ENCODE measurements at places on chromosomes 4 and X.

DNA sequence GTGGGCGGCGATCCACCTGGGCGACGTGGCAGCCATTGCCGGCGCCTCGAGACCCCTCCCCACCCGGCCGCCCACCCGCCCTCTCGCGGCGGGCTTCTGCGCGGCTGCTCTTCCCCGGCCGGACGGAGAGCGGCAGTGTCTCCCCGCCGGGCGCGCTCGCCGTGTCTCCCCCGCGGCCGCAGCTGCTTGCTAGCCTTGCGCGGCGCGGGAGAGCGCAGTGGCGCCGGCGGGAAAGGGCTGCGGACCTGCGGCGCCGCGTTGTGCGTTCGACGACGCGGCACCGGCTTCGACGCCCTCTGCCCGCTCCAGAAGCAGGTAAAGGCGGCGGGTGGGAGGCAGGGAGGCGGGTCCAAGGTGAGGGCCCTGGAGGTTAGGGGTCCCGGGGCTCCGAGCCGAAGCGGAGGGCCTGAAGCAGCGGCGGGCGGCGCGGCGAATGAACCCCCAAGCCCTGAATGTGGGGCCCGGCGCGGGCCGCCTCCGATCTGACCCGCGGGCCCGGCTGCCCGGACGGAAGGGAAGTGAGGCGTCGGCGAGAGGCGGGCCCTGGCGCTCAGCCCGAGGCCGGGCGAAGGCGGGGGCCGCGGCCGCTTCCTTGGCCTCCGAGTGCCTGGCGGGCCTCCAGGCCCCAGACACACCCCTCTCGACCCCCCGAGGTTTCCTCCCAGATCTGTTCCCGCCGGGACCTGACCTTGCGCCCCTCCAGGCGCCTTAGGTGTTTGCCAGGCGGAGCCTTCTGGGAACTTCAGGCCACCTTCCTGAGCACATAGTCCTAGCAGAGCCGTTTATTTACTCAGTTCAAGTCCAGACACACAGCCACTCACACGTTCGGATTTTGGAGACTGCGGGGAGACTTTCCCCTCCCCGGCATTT lies at the start of gene N4BP2:
N4BP2 (plus strand) TSS at position 135 of the 870 bp plus-strand sequence. CDS start 40,491 bp downstream, outside the sequence.
- peak; percentile 21 for DNase-seq

- no peak for DNase-seq
These were observed 63.8 kb upstream of the ATOH1 start for GRCh38 chr4:93764639-93765246.

DNA sequence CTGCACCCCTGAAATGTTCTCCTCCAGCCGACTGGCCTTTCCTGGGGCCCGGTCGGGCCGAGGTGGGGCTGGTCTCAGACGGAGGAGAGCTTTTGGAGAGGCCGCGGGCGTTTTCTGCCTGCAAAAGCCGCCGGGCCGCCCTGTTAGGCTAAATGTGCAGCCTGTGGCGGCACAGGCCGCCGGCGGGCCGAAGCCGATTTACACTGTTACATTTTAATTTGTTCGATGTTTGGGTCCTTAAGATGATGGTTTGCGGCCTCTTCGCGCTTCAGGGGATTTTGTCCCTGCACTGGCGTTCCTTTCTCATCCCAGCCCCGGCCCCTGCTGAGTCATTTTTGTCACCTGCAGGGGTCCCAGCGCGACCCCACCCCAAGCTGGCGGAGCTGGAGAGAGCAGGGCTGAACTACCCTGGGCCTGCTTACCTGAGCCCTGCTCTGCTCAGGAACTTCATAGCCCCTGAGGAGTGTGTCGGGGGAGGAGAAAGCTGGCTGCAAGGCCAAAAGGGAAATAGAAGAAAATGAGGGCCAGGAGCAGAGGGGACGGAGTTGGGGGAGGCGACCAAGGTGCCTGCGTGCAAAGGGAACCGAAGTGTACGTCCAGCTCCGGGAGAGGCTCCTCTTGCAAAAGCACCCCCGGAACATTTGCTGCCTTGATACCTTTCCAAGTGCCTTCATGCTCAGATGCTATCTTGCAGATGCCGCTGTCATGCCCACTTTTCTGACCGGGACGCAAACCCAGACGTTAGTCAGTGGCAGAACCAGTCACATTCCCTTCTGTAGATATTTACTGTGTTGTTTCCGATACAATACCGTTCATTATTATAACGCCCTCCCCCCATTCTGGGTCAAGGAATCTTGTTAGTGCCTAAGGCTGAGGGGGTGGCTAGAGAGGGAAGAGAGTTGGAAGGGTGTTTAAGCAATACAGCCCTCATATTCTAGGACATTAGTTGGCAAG lies 977 bp upstream of the RBBP7 start:
- DNase-seq: no peak

DNA sequence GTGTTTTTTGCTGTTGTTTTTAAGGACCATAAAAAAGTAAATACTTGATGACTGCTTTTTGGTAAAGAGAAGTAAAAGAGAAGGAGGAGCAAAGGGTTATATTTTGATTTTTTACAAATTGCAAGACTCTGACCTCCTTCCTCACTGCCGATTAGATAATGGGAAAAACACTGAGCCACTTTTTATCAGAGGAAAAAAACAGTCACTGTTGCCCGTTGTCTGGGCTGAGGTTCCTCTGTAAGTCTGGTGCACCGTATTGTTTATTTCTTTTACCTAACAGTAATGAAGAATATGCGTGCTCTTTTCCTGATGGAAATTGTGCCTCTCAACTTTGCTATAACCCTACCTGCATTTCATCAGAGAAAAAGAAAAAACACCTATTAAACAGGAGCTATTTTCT lies 178.7 kb upstream of the EMCN start:
- DNase-seq: no peak

GRCh38 chr4:151099229-151099975 lies at the start of gene RPS3A:
RPS3A (plus strand) TSS chr4:151099628; CDS start chr4:151099653, 25 bp downstream.
- DNase-seq: peak; percentile 90

GRCh38 chr4:129231945-129232588 lies 136.1 kb downstream of the C4orf33 start:
- no peak for DNase-seq

DNA sequence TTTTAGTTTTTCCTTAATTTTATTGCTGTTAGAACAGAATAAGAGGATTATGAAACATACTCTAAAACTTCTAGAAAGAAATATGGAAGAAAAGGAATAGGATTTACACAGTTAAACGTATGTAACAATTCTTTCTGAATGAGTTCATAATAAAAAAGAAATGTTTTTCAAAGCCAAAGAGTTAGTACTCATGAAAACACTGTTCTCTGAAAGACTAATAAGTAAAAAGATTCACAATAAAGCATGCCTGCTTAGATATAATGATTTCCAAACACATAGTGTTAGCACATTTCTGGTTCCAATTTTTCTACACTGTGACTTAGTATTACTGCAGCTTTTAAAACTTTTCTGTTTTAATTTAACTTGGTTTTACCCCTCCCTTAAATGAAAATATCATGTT lies 49.8 kb upstream of the PRSS48 start:
- DNase-seq: no peak

DNA sequence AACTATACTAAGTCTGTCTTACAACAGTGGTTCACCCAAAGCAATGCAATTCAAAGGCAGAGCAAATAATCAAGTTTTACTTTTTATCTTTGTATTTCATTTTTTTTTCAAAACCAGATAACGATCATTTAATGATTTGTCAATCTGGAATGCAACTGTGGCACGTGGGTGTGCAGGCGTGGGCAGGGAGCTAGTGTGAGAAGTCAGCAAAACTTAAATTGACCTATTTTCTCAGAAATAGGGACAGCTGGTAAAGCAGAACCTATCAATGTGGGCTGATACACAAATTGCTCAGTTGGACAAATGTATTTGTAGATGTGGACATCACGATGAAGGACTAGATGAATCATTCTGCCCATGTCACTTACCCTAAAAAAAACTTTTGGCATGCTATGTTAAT lies 105.6 kb downstream of the CBLL2 start:
- no peak for DNase-seq

- DNase-seq: no peak
These were observed 329.2 kb upstream of the HAND2 start for GRCh38 chr4:173859091-173859713.

DNA sequence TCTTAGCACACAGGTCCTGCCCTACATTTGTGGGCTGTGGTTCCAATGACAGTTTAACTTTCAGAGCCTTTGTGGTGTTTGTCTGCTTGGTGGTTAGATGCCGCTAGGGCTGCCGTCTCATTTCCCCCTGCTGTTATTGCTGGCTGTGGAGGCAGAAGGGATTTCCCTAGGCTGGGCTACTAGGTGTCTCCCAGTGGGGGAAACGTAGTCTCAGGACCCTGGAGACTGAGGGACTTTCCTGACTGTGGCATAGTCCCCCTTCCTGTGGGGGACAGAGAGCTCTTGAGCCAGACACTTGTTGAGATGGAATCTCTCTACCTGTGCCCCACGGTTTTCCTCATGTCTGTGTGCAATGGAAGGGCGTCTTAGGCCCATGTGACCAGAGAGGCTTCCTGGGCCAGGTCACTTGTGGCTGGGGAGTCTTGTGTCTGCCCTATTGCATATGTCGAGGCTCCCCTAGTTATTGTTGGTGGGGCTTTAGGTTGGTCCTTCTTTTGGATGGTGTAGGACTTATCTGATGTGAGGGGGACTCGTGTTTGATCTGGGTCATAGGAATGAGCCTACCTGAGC lies 68.2 kb downstream of the ARHGAP10 start:
- DNase-seq: no peak

- peak; percentile 82 for DNase-seq
These were observed 107.6 kb upstream of the CBR4 start for GRCh38 chr4:169117591-169118081.

- DNase-seq: no peak
These were observed 274.6 kb downstream of the NAF1 start for GRCh38 chr4:162891788-162892707.

DNA sequence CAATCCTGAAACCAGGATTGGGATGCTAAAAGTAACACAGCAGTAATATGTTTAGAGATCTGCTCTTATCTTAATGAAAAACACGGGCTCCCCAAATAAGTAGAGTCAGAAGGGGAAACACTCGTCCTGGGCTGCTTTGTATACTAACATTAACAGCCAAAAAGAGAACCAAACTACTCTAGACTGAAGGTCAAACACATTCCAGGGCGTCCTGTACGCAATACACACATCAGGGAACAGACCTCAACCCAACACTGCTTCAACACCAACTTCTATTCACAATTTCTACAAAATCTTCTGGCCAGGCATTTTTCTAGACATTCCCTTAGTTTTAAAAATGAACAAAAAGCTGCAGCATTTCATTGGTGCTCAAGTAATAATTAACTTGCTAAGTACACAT lies 21.4 kb downstream of the FAT1 start:
- no peak for DNase-seq

DNA sequence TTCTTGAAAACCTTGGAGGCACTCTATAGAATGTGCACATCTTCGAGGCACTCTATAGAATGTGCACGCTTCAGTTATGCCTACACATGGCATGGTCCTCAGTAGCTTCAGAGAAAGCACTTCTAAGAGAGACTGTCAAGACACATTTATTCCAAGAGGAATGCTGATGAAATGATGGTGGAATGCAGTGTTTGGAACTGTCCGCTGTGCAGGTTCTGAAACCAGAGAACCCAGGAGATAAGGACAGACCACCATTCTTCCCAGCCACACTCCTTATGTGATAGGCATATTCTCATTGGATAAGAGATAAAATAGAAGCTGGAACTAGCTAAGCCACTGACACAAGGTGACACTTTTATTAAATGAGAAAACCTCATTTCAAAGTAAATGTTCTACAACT lies 263.3 kb downstream of the NLGN4X start:
- DNase-seq: no peak

GRCh38 chr4:124803641-124804040 lies 91.1 kb upstream of the ANKRD50 start:
- no peak for DNase-seq

DNA sequence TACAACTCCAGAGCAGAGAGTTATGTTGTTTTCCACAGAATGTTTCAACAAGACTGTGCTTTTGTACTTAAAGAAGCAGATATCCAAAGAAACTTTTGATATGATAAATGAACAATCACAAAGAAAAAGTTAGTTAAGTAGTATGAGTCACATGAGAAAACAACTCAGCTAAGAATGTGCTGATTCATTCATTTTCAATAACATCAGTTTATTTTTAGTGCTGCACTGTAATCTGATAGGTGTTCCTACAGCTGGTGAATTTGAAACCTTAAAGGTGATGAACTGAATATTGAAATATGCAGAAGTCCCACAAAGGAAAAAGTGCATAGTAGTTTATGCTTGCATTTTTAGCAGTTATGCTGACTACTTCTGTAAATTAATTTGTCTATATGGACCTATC lies 180.3 kb upstream of the TENM3 start:
- no peak for DNase-seq

DNA sequence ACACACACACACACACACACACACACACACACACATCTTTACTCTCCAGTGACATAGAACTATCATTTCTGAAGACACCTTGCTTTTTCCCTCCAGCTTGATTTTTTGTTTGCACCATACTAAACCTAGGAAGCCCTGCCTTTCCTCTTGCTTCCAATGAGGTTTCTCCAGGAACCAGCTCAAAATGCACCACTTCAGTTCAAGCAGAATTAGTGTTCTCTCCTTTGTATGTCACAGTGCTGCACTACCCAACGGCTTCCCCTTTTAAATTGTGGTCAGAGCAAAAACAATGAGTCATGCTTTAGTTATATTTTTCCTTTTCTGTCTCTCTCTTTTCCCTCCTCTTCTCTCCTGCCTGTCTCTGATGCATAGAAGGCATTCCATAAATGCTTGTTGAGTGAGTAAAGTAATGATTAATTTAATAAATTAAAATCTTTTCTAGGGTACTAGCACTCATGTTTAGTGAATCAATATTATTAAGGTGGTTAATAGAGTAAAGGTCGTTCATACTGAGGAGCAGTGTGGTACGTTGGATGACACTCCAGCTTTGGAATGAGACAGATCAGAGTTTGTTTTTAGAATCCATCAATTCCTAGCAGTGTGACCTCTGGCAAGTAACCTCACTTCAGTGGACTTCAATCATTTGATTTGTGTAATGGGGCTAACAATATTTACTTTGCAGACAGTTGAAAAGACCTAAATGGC lies 5.9 kb downstream of the RTL3 start:
- DNase-seq: no peak

DNA sequence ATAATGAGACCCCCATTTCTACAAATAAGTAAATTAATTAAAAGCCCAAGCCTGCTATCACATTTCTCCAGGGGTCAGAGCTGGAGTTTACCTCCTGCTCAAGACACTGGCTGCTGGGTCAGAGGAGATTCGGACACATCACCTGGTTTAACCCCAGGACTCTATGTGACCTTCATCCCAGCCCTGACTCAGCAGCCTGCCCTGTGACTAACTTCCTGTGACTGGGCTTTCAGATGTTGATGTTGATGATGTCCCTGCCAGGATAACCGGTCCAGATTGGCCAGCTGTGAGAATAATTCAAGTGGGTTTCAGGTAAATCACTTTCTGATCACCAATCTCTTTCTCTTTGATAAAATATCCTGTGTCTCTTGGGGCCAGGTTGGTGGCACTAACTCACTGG lies 102.4 kb upstream of the MAML3 start:
- no peak for DNase-seq

GRCh38 chr4:23135792-23136645 lies 443.3 kb downstream of the GBA3 start:
- DNase-seq: no peak

DNA sequence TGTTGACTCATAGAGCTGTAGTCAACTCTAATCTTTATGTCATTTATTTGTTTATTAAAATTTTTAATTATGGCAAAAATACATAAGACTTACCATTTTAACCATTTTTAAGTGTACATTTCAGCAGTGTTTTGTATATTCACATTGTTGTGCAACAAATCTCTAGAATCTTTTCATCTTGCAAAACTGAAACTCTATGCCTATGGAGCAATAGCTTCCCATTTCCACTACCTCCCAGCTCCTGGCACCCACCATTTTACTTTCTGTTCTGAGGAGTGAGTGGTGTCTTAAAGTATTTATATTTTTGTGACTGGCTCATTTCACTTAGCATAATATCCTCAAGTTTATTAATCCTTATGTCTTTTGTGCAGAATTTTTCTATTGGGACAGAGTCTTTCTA lies 181.0 kb downstream of the GPAT3 start:
- DNase-seq: no peak

GRCh38 chr4:36183665-36184393 lies 60.5 kb downstream of the ARAP2 start:
- DNase-seq: no peak

Measured in ascending aorta (tissue), 2 donors.